CD8-positive, alpha-beta T cell (primary cell): ENCODE measurements at places on chromosomes 12 and 14.
A peak's percentile ranks its signal among the peaks of the same experiment; 100 is the strongest.

DNA sequence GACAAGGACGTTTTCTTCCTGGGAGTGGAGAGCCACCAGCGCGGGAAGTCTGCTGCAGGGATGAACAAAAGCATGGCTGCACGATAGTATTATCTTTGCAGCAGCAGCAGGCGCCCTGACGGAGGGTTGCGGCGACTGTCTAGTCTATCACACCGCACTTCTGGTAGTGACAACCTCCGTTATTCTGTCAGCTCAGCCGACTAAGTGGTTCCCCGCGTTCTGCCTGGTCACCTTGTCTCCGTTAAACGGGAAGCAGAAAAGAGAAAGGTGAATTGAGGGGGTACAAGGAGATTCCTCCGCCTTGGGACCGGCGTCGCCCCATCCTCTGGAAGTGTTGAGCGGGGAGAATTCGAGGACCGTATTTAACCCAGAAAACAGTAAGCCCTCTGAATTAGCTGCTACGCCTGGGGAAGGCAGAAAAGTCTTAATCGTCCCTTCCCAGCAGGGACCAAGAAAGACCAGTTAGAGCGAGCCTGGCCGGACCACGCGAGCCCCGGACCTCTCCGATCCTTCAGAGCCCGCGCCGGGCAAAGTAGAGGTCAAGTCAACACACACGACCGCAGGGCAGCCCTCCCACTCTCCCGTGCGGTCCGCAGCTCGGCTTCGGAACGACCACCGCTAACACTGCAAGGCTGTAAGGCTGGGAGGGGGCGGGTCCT lies 536 bp upstream of the DAAM1 start:
- DNase-seq, result no peak

DNA sequence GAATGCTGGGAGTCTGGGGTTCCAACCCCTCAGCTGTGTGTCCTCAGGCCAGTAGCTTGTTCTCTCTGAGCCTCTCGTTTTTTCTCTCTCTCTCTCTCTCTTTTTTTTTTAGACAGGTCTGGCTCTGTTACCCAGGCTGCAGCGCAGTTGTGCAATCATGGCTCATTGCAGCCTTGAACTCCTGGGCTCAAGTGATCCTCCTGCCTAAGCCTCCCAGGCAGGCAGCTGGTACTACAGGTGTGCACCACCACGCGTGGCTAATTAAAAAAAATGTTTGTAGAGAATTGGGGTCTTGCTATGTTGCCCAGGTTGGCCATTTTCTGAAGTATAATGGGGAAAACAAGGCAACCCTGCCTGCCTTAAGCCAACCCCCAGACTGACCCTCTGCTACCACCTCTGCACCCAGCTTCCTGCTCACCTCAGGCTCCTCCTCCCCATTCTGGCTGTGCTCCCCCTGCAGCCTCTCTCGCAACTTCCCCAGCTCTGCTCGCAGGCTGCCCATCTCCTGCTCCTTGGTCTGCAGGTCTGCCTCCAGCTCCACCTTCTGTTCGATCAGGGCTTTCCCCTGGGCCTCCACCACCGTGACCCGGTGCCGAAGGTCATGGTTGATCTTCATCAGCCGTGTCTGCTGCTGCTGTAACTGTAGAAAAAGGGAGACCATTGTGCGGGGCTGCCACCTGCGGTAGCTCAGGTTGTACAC lies 35.2 kb downstream of the RILPL1 start:
- no peak for DNase-seq

DNA sequence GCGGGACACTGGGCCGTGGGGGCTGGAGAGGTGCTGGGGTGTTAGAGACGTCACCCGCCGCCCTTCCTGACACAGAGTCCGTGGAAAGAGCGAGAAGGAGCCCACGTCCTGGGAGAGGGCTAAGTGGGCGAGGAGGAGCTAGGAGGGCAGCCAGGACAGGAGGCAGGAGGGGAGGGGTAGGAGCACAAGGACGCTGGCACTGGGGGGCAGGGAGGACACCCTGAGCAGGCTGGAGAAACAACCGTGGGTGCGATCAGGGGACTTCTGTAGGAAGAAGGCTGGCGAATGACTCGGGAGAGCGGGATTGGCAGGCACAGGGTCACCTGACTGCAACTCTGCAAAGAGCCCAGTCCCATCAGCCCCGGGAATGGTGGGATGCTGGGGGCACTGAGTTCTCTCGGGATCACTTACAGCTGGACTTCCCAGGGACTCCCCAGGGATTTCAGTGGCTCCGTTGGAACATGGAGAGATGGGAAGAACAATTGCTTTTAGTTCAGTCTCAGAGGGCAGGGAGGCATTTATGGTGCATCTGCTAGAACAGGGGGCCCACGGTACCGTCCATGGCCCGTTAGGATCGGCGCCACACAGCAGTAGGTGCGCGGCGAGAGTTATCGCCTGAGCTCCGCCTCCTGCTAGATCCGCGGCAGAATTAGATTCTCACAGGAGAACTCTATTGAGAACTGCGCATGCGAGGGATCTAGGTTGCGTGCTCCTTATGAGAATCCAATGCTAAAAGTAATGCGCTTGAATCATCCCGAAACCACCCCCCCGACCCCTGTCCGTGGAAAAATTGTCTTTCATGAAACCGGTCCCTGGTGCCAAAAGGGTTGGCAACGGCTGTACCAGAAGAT lies 24.3 kb downstream of the UBR7 start:
- no peak for DNase-seq

DNA sequence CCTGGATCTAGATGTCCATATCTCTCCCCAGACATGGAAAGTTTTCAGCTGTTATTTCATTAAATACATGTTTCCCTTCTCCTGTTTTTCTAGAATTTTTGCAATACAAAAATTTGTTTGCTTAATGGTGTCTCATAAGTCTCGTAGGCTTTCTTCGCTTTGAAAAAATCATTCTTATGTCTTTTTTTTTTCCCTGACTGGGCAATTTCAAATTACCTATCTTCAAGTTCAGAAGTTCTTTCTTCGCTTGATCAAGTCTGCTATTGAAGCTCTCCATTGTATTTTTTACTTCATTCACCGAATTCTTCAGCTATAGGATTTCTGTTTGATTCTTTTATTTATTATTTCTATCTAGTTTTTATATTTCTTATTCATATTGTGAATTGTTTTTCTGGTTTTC lies 130.2 kb upstream of the WSCD2 start:
- no peak for DNase-seq

GRCh38 chr12:96034621-96035282 lies 635 bp downstream of the LTA4H start:
- DNase-seq, result peak; percentile 22

GRCh38 chr12:3557116-3557697 lies 66.2 kb downstream of the PRMT8 start:
- DNase-seq, result no peak

GRCh38 chr12:86456241-86456640 lies 200.1 kb upstream of the MGAT4C start:
- no peak for DNase-seq

GRCh38 chr12:66195242-66195641 lies 6.2 kb downstream of the IRAK3 start:
- no peak for DNase-seq

GRCh38 chr14:103155826-103156394 lies 32.6 kb downstream of the TNFAIP2 start:
- DNase-seq, result no peak

GRCh38 chr14:51527073-51527472 lies 124.6 kb upstream of the FRMD6 start:
- DNase-seq, result no peak

- no peak for DNase-seq
Measured at GRCh38 chr14:75626396-75626795, 34.3 kb downstream of the ERG28 start.

DNA sequence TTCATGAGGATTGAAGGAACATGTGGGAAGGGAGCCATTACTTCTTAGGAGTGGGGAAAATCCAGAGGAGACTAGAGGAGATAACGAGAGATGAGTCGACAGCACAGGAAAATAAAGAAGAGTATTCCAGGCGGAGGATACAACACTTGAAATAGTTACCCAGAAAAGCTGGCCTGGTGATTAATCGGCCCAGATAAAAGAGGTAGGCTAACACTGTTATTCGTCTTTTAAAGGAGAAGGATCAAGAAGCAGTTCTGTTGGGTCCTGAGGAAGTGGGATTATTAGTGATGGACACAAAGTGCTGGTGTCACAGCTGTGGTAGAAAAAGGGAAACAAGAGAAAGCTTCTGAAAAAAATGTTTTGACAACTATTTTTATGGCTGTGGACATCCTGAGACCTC lies 425.3 kb downstream of the ZFP36L1 start:
- no peak for DNase-seq

GRCh38 chr14:56297449-56297848 lies 179.2 kb downstream of the PELI2 start:
- DNase-seq, result no peak

- no peak for DNase-seq
Measured at GRCh38 chr12:131365821-131366260, 345.0 kb upstream of the SFSWAP start.

GRCh38 chr12:22228022-22228875 lies 106.3 kb downstream of the ST8SIA1 start:
- DNase-seq, result no peak

DNA sequence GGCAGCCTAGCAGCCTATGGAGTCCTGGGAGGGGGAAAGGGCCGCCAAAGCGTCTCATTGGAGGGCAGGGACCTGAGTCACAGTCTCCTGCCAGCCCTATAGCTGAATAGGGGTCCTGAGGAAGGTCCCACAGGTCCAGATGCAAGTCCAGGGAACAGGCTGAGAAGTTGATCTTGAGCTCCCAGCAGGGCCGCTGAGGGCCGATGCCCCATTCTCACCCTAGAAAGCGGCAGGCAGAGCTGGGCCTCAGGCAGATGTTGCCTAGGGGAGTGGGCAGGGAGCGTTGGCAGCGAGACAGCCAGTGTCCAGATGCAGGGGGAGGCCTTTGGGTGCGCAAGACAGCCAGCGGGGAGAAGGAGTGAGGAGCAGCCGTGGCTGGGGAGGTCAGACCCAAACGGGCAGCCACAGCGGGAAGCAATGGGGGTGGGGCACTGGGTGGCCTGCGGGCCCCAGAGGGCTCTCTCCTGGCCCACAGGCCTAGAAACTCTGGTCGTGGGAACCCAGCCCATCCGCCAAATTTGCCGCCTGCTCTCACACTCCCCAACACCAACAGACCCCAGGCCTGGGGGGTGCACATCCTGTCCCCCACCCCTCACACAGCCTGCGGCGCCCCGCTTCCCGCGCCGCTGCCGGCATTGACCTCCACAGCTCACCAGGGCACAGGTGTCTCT lies 1.1 kb downstream of the HDAC7 start:
- DNase-seq, result peak; percentile 25

DNA sequence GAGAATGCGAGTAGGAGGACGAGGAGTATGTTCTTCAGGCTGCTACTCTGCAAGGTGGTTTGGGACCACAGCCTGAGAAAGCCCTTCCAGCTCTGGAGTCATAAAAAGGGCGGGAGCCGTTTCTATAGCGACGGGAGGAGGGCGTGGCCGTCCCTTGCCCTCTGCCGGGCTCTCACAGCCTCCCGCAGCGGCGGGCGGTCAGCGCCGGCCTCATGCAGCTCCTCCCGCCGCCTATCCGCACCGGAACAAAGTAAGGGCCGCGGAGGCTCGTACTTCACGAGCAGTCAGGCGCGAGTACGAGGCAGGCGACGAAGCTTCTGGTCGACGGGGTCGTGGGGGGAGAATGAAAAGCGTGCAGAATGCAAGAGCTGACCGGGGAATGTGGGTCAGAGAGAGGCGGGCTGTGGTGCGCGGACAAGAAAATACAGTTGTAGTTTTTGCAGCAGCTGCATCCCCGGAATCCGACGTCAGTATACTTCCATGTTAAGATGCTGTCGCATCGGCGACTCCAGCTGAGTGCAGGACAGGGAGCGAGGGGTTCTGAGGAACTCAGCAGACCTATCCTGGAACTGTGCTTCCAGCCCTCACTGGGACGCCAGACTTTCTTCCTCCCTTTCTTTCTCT lies at the start of gene DYRK4:
Gene DYRK4 (plus strand): TSS at position 175 of the 624 bp plus-strand sequence. CDS start 38 bp downstream, at position 213.
- no peak for DNase-seq

GRCh38 chr14:96001866-96002497 lies 37.2 kb upstream of the C14orf132 start:
- no peak for DNase-seq

- no peak for DNase-seq
Measured at GRCh38 chr12:114447274-114447716, 41.4 kb upstream of the TBX5 start.

GRCh38 chr12:131055596-131056233 lies 102.0 kb downstream of the ADGRD1 start:
- DNase-seq, result no peak

GRCh38 chr12:130495156-130495555 lies 157.5 kb downstream of the PIWIL1 start:
- no peak for DNase-seq

DNA sequence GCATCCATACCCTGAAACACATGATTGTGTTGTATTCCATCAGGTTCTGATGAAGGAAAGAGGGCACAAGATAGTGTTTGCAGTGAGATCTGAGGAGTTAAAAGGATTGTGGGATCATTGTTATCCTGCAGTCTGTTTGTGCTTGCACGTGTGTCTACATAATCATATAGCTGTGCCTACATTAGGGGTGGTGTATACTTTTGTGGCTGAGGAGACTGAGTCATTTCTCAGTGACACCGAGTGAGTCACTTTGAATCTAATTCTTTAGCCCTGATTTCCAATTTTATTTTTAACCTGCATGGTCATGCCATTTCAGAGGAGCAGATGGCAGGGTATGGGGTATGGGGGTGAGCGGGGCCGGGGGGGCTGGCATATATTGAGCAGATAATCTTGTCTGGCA lies 133.2 kb downstream of the ANO4 start:
- no peak for DNase-seq

DNA sequence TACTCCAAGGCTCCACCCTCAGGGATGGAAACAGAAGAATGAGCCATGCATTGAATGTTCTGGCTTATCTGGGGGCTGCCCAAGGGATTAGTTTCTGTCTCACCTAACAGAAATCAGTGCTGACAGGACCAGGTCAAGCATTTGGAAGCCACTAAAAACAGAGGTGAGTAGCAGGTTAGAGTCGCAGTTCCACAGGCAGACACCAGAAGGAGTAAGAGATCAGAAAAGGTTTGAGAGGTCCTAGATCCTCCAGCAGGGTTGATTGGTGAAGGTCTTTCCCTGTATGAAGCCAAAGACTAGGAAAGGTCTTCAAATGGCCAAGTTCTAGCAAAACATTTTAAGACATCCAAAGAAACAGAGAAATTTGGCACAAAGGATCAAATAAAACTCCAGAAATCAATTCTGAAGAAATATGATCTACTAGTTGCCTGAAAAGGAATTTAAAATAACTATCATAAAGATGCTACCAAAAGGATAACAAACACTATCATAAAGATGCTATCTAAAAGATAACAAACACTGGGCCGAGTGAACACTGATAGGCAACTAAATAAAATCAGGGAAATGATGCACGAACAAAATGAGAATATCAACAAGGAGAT lies 19.5 kb upstream of the TTC9 start:
- peak; percentile 34 for DNase-seq
